Activated T-helper 2 cell treated with anti-CD3 and anti-CD28 coated beads, Interferon-gamma antibody, Interleukin-2, Interleukin-4, amounts not matched to agents 10 μg/mL and 5 μg/mL and 100 μg/mL, durations not matched to agents 14 hours and 24 hours and 36 hours (primary cell): ENCODE measurements at places on chromosomes 6 and 20.

- no peak for DNase-seq
These were observed 29.2 kb upstream of the DSP start for GRCh38 chr6:7512320-7512719.

DNA sequence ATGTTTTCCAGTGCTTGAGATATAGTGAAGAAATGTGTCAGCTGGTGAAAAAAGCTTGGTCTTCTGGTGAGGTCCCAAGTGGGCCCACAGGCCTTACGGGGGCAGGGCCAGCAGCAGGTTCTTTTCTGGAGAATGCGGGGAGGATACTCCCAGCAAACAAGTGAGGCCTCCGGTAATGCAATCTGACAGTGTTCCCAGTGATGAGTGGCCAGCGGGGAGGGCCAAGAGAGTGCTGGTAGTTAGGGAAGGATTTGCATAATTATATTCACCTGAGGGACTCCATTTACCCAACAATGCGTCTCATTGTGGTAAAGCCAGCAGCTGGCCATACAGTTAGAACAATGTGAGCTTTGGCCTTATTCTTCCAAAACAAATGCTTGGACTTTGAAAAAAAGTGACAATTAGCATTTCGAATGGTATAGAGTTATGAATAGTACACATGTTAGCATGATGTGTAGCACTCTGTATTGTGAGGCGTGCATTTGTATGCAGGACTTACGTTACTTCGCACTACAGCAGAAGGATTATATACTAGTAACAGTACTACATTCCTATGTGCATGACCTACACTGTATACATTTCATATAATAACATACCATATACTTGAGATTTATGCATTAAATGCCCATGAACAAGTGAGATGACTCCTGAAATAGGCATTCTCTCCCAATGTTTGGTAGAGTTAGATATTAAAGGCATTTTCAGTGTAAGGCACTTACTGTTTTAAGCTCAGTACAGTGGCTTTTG lies 69.8 kb downstream of the MYB start:
- DNase-seq = no peak

- no peak for DNase-seq
These were observed 323.8 kb downstream of the QKI start for GRCh38 chr6:163738304-163738703.

GRCh38 chr6:109373331-109373730 lies 8.9 kb downstream of the CD164 start:
- DNase-seq = no peak

DNA sequence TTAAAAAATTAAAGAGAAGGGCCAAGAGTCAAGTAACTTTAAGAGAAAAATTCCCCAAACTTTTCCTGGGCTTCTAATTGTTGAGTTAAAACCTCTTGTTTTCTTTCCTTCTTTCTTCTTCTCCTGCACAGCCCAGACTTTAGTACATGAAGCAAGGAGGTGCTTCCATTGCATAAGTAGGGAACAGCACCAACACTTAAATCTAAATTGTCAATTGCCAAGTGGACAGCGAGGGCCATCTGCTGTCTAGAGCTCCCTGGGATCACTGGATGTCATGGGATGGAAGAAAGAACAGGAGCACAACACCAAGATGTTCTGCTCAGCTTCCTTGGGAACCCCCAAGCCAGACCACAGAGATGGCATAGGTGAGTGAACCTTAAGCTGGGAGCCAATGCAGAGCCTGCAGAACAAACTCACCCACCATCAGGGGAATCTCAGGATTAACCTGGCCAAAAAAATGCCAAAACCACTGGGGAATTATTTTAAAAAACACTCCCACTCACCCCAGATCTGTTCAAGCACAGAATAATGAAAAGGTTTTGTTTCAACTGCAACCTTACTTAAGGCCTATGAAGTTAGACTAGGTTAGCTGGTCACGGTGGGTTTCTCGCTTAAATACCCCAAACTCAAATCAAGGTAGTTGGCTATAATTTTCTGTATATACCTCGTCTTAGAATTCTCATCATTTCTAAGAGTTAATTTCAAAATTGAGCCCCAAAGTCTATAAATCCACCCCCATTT lies 67.8 kb downstream of the TNFRSF21 start:
- DNase-seq = no peak

- no peak for DNase-seq
These were observed 185.1 kb upstream of the HDDC2 start for GRCh38 chr6:125486881-125487280.

GRCh38 chr6:13831615-13832014 lies 17.3 kb upstream of the MCUR1 start:
- no peak for DNase-seq

GRCh38 chr20:34708621-34709043 lies 4.5 kb downstream of the TP53INP2 start:
- DNase-seq = peak; percentile 46
